ENCODE measurements at places on chromosomes 7 and 10.

GRCh38 chr7:82419200-82419599 is 24.4 kb downstream of the CACNA2D1 start:
- no peak for DNase-seq

DNA sequence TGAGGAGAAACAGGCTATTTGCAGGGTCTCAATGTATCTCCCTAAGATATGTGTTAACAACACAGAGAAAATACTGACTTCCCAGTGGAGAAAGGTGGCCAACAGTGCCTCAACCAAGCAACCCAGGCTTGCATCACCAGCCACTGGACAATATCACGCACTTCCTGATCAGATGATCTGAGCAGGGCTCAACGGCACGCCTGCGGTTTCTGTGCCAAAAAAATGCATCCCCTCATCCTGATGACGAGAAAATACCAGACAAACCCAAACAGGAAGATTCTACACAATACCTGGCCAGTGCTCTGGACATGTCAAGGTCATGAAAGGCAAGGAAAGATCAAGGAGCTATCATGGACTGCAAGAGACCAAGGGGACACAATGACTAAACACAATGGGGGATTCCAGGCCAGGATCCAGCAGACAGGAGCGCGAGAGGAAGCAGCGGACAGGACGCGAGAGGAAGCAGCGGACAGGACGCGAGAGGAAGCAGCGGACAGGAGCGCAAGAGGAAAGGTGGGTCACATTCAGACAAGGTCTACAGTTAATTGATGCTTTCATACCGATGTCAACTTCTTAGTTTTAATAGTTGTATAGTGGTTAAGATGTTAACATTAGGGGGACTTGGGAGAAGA is 51.1 kb downstream of the GNA12 start:
- DNase-seq: no peak

GRCh38 chr7:139679731-139680594 is 97.8 kb downstream of the HIPK2 start:
- no peak for DNase-seq

- no peak for DNase-seq
These were observed 53.8 kb downstream of the APBB1IP start for GRCh38 chr10:26491934-26492333.

- no peak for DNase-seq
These were observed 62.7 kb downstream of the WAC start for GRCh38 chr10:28595613-28596012.

DNA sequence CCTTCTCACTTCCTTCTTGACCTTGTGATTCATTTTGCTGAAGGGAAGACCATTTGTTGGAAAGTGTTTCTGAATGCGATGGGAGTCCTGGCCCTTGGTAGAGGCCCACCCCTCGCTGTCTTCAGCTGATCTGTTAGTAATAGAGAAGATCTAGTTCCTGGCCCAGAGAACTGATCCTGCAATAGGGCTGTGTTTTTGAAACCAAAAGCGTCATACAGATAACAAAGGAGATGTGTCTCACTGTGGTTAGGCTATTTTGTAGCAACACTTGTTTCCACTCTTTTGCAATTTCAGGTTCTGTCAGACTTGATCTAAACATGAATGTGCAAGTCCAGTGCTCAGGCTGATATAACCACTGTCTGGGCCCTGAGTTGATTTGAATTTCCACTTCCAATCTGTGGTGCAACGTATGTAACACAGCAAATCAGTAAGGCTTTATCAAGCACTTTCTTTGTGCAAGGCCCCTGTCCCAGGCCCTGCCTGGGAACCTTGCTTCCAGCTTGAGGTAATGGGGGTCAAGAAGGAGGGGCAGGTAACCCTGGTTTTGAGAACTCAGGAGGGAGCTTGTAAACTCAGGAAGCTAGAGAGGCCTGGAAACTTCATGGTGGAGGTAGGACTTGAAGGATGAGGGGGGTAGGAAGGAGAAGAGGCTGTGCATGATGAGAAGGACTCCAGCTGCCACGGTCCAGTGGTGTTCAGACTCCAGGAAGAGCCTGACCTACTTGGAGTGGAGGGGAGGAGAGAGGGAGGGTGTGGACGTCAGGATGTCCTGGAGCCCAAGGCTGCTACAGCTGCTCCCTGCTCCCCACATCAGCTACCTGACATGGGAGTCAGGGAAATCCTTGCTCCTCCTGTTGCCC is 42.2 kb upstream of the SRGN start:
- no peak for DNase-seq

- no peak for DNase-seq
These were observed 66.2 kb downstream of the MGMT start for GRCh38 chr10:129533281-129533680.

GRCh38 chr10:96417441-96417840 is 58.6 kb upstream of the OPALIN start:
- no peak for DNase-seq

GRCh38 chr10:94351089-94351488 is 11.7 kb downstream of the NOC3L start:
- peak; percentile 36 for DNase-seq

DNA sequence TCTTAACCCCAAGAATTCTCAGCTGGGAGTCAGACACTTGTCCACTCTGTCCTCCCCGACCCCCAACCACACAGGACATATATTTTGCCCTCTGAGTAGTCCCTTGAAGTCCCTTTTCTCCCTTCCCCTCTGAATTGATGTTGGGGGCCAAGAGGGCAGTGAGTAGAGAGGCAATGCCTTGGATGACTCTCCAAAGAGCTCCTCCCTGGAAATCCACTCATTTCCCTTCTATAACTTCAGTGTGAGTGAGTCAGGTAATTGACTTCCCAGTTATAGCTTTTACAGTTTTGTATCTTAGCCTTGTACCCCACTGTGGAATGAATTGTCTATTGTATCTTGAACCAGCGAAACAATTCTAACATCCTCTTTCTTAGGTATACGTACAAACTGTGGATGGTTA is 9.2 kb upstream of the ODAD2 start:
- DNase-seq: no peak

GRCh38 chr10:89810908-89811525 is 109.6 kb downstream of the KIF20B start:
- DNase-seq: no peak

DNA sequence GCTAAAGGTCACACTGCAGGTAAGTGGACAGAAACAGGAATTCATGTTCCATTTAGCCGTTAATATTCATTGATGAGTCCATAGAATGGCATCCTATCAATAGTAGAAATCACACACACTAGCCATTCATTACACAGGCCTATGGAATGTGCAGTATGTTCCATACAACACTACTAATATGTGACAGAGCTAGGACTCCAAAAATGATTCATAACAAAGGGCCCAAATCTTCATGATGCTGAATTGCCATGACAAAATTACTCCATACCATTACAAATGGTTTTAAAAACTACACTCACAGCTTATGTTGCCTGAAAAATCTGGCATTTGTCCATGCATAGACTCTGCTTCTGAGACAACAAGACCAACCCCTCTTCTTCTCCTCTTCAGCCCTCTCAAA is 549.1 kb downstream of the XPNPEP1 start:
- no peak for DNase-seq

GRCh38 chr10:87658858-87659555 is 671 bp upstream of the PAPSS2 start:
- DNase-seq: no peak

- DNase-seq: no peak
These were observed 2.4 kb downstream of the SFTPD start for GRCh38 chr10:79946271-79947082.

DNA sequence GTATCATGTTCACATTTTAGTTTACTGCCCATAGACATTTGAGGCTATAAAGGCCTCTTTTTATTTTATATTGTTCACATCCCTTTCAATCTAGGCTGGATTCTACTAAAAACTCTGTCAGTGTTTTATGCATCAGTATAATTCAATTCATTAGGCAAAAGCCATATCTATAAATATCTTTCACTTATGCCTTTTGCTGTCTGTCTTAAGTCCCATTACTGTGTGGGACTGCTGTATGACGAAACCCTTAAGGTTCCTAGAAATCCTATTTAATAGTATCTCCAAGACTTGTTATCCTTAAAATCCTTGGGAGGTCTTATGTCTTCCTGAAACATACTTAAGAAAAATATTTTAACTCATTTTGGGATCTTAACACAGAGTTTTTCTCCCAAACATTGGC is 139.2 kb downstream of the HGF start:
- DNase-seq: no peak

- DNase-seq: no peak
These were observed 455.0 kb downstream of the GFRA1 start for GRCh38 chr10:115818012-115818411.

GRCh38 chr7:1873857-1874589 is 203.9 kb downstream of the ELFN1 start:
- DNase-seq: no peak

- DNase-seq: no peak
These were observed 271.2 kb upstream of the IMMP2L start for GRCh38 chr7:111833466-111833865.

GRCh38 chr10:17430647-17431355 is 23.6 kb downstream of the ST8SIA6 start:
- DNase-seq: no peak

Measured in NCI-H2029 treated with DMSO at 0.1 percent for 48 hours (cell line).